ENCODE measurements at places on chromosomes 3 and 15.

DNA sequence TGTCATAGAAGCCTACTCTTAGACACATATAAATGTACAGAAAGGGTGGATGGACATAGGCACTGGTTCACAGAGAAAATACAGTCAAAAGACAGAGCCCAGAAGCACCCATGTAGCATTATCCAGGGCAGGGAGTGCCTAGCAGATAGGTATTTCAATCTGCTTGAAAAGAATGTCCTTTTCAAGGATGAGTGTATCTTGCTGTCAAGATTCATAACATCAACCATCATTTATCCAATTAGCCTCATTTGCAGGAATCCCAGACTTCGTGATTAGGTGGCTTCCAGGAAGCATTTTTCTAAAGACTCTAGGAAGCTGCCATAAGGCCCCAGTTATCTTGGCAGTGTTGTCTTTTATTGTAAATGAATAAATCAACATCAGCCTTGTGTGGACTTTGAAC is 55.6 kb downstream of the SCN11A start:
- DNase-seq: no peak

DNA sequence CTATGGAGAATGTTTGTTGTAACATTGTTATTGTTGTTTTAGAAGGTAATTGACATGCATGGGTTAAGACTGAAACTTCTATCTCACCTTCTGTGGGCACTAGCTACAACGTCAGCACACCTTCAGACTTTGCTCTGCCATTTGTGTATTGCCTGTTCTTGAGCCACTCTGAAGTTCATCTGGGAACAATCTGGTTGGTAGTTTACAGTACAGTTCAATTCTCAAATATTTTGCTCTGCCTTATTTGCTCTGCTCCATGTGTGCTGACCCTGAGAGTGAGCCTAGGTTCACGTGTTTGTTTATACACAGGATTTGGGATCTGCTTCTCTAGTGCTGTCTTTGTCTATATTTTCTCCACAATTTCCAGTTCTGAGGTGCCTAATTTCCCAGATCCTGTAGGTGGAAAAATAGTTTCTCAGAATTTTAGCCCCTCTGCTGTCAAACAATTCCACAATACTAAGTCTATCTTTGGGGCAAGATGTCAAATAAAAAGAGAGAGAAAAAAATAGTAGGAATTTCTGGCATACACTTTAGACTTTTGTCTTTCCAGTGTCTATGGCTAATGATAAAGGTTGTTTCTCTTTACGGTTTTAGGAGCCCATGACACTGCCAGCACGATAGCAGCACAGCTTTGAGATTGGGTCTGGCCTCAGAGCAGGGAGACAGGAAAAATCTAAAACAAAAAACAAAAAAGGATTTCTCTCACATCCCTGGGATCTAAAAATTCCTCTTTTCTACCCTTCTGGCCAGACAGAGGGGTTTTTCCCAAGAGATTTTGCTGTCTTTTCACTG is 721.4 kb downstream of the VGLL3 start:
- DNase-seq: no peak

GRCh38 chr3:142680710-142681109 is 43.1 kb upstream of the TRPC1 start:
- DNase-seq: no peak

DNA sequence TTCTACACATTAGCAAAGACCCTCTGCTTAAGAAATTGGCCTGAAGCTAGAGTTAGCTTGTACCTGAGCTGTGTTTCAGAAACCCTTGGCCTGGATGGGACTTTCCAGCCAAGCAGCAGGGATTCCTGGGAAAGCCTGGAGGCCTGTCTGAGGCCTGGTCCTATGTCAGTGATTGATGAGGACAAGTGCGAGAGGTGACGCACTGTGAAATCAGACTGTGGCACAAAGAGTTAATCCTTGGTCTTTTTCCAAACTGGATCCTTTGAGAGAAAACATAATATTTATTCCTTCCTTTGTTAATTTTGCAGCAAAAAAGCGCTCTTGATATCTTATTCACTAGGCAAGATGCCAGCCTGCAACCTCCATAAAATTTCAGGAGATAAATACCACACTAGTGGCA is 225.0 kb upstream of the ATP11B start:
- no peak for DNase-seq

DNA sequence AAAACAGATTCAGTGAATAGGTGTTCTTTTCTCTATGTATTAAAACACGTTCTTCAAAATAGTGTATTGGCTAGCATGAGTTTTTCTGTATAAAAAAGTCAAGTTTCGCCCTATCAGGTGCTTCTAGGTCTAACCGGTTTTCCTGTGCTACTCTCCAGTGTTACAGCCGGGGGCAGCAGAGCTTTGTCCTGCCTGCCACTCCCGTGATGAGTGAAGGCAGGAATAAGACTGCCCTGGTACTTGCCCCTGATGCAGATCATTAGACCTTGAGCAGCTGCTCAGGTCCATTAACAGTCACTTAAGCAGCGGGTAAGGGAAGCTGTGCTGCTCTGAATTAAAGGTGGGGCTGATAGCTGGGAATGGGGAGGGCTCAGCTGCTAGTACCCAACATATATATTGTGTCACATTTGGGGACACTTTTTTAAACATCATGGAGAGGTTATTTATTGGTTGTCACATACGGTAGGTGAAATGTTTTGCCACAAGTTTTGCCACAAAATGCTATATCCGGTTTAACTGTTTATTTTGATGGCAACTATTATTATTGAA is 1.3 kb upstream of the UNC13C start:
- peak; percentile 74 for DNase-seq

DNA sequence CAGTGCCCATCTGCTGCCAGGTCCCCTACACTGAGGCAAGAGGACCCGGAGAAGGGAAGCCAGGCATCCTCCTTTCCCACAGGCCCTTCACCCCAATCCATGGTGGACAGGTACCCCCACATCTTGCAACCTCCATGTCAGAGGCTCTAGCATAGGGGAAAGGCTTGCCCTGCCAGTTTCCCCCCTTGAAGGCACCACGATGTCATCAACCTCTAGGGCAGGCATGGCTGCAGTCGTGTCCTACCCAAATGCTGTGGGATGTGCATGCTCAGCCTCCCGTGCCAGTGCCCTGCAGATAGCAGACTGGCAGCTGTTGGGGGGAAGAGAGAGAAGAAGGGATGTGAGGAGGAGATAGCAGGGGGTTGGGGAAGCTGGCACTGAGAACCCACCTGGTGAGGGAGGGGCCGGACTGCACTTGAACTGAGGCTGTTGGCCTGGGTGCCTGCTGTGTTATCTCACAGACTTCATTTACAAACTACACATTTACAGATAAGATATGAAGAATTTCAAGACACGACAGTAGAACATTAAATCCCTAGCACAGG is 197.5 kb downstream of the ADAMTS9 start:
- no peak for DNase-seq

DNA sequence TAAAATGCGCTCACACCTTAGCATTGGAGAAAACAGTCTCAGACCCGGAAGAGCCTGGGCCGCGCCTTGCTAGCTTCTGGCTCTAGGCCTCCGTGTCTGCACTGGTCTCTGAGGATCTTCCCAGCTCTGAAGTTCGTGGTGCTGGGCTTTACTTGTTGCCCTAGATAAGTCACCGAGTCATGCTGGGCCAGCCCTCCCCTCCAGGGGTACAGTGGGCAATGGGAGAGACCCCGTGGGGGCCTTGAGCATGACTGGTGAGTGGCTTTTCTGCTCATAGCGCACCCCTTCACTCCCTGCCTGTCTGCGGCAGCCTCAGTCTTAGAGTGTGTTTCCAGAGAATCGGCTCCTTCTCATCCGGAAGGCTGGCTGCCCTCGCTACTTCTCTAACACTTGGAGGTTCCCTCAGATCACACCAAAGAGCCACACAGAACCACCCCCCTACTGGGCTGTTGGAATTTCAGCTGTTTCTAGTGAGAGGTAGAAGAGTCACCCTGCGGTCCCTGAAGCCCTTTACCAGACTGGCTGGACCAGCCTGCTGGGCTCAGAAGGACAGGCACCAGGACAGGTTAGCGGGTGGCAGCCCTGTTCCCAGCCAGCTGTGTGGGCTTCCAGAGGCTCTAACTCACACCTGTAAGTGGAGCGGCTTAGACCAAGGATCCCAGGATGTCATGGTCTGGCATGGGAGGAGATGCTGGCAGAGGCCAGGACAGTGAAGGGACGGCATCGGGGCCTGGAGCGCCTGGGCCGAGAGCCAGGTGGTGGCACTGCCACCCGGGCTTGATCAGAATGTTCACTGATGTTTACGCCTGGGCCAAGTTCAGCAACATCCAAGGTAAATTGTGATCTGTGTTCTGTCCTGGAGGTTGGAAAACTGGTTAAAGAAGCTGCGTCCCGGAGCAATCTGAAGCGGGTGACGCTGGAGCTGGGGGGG is 17.9 kb downstream of the ALDH1A3 start:
- no peak for DNase-seq

DNA sequence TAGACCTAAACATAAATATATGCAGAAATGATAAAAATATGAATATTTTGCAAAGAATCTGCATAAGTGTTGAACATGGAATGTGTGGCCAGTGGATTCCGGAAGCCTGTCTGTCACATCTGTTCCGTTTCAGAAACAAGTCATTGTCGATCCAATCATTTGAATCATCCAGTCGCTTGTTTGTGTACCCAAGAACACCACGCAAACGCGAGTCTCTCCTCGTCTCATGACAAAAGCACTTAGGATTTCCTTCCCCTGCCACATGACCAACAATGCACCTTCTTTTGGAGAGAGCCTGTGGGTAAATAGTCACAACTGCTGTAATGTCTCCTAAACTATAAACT is 80.2 kb downstream of the FMN1 start:
- no peak for DNase-seq

Data from kidney (tissue), 22 donors.